Hypothalamus (tissue), 51 donors: ENCODE measurements at places on chromosomes 1 and 21.

DNA sequence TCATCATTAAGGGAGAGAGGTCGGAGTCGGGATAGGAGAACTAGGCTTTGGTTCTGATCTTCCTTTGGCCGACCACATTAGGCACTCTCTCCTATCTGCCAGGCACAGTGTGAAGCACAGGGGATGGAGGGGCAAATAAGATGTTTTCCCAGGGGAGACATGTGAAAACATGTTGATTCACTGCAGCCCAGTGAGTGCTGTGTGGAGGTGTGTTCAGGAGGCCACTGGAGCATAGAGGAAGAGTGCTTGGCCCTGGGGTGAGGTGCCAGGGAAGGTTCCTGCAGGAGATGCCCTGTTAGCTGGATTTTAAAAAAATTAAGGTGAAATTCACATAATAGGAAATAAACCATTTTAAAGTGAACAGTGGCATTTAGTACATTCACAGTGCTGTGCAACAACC, 3.7 kb downstream of the VANGL2 start:
- no peak for DNase-seq

DNA sequence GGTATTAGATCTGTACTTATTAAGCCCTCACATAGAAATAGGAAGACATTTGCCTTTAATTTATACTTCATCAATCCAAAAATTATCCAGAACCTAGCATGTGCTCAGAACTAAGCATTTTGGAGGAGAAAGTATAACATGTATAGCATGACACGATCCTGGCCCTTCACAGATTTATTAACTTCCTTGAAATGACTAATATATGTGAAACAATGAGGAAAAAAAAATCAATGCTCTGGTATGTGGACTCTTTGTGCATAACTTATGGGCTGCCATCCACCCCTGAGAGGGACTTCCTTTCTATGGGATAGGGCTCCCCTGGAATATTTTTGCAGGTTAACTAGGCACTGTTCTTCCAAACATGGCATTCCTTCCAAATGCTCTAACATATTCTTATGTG, 36.6 kb downstream of the CCDC185 start:
- DNase-seq, result no peak

DNA sequence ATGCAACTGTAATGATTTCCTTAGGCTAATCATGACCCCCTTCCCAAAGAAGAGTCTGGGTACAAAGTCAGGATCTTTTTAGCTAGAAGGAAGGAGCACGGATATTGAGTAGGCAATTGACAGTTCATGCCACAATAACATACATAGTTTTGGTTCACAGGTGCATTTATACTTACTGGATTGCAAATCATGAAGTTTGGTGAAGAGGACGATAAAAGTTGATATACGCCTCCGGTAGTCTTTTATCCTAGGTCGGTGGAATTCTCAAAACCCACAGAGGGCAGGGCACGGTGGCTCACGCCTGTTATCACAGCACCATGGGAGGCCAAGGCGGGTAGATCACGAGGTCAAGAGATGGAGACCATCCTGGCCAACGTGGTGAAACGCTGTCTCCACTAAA, 265.4 kb upstream of the PRMT6 start:
- DNase-seq, result no peak

DNA sequence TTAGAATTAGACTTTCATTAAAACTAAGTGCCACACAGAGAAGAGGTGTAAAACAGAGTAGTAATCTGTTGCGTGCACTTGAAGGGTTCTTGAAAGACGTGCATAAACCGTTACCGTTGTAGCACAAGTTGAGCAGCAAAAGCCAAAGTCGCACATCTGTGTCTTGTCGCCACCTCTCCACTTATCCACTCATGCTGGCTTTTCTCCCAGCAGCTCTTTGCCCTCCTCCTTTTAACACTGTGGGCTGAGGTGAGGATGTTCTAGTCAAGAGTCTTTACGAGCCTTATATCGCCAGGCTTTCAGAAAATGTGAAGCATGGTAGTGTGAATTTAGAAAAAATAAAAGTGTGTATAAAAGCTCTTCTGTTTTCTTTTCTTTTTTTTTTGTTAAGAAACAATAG, 48.0 kb downstream of the NR5A2 start:
- DNase-seq, result no peak

DNA sequence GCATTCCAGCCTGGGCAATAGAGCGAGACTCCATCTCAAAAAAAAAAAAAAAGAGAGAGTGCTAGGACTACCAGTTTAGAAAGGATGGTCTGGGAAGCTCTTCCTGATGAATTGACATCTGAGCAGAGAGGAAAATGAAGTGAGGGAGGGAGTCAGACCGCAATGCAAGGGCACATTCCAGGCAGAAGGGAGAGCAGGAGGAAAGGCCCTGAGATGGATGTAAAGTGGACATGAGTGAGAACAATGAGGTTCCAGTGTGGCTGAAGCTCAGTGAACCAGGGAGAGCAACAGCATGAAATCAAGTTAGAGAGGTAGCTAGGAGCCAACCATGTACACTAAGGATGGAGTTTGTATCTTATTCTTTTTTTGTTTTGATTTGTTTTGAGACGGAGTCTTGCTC, 55.9 kb upstream of the SPOCD1 start:
- no peak for DNase-seq
